ENCODE measurements at places on chromosomes 4 and X.

DNA sequence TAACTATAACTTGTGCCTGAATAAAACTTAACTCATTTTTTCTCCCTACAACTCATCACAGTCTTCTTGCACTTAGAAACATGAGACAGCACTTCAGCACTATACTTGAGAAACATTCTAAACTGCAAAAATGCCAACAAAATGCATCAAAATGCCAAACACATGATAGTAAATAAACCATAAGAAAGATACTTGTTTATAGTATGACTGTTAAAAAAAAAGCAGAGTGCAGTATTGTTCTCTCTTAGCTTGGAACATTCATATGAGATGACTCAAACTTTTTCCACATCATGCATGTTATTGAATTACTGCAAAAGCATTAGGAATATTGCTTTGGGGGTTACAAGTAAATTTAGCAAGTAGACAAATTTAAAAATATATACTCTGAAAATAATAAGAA is 135.7 kb upstream of the ANXA10 start:
- DNase-seq = no peak

GRCh38 chr4:98625920-98626319 is 32.5 kb downstream of the TSPAN5 start:
- DNase-seq = no peak

GRCh38 chr4:130192787-130193186 is 1096.8 kb downstream of the C4orf33 start:
- no peak for DNase-seq

DNA sequence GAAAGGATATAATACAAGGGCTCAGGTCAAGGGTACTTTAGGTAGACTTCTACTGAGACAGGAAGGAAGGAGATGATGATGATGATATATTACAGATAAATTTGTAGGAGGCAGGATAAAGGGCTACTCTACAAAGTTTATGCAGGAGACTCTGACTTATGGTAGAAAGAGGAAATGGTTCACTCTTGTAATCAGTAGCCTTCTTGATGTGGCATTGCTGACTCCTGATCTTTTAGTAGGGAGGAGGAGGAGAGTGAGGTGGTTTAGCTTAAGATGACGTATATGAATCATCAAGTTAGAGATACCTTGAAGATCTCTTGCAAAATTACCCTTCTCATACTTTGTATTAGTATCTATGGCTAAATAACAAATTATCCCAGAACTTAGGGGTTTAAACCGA is 4.7 kb downstream of the BLTP1 start:
- DNase-seq = no peak

DNA sequence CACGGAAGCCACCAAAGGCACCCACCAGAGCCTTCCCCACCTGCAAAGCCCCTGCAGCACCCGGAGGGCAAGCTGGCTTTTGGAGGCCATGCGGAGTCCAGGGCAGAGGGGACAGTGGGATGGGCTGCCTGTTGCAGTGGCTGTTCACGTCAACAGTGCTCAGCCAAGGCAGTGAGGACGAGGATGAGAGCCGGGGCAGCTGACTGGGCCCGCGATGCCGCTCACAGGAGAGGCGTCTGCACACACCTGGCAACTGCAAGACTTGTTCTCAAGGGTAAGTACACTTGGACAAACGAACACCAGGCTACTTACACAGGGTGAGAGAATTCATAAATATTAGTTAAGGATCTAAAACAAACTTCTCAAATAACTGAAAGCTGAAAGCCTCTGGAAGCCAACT is 19.6 kb downstream of the FGFR3 start:
- no peak for DNase-seq

GRCh38 chr4:17535906-17536305 is 20.9 kb downstream of the CLRN2 start:
- no peak for DNase-seq

GRCh38 chrX:37958525-37959211 is 47.7 kb upstream of the SYTL5 start:
- no peak for DNase-seq

GRCh38 chr4:110898290-110898689 is 275.4 kb upstream of the PITX2 start:
- no peak for DNase-seq

- no peak for DNase-seq
These were observed 17.4 kb downstream of the GSPT2 start for GRCh38 chrX:51760657-51761056.

DNA sequence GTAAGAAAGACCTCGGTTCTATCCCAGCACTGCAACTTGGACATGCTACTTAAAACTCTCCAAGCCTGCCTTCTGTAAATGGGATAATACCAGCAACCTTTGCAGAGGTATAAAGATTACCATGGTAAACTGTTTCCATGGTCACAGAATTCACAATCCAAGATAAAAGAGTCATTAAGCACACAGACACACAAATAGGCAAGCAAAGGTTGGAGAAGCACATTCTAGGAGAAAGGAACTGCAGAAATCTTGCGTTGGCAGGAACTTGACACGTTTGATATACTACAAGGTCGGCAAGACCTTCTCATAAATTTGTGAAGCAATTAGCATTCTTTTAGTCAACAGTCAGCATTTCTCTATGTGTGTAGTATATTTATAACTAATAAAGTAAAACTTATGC is 12.3 kb upstream of the CHRNA9 start:
- no peak for DNase-seq

DNA sequence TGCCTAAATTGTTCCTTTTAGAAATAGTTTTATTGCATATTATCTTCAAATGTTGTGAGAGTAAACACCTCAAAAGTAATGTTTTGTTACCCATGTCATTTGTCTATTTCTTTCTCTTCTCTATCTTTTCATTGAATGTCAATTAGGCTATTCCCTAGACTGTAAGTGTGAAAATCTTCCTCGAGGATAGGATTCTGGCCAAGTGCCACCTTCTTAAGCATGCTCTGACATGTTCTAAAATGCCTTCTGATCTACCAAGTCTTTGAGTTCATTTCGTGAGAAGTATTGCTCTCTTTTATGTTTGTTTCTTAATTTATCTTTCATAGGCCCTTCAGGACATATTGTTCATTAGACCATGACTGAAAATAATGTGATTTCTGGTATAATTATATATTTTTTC is 44.1 kb upstream of the TLL1 start:
- no peak for DNase-seq

GRCh38 chr4:168541266-168541953 is 44.6 kb downstream of the PALLD start:
- DNase-seq = no peak

DNA sequence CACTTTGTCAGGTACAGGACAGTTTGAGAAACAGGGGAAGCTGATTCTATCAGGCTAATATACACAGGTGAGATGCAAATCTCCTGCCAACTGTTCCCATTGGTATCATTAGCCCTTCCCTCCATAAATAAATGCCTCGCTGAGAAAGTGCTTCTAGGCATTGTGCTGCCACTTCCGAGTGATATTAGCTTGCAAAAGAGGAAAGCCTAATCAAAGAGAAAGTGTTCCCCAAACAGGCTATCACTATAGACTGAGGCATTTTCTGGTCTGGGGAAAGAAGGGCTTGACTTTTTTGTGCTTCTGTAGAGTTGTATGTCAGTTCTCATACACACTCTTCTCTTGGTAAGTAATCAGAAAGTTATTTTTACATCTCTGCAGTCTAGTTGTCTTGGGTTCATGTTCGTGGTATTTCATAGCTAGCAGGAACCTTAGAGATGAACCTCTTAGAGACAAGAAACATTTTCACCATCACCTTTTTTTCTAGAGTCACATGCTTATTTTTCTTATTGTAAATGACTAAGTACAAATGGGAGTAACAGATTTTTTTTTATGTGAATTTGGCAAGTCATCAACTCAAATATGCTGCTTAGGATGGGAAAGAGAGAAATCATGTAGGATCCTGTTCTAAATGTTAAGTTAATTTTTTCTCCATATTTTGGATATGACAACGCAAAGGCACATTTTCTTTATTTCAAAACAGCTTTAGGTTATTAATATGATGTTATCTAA is 1009.8 kb downstream of the ADGRL3 start:
- no peak for DNase-seq

DNA sequence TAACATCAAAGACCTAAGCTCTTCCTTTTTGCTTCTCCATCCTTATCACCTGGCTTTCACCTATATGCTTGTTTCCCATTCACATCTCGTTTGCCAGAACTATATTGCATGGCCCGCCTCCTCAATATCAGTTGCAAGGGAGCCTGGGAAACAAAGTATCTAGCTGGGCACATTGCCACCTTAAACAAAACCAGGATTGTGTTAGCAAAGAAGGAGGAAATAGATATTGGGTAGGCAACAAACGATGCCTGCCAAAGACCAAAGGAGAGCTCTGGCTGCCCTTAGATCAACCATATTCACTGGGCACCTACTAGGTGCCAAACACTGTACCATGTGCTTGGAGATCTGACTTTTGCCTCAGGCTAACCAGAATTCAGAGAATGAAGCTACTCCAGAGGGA is 107.5 kb downstream of the GRIA3 start:
- DNase-seq = no peak

- DNase-seq = peak; percentile 4
These were observed 263.2 kb upstream of the ITM2A start for GRCh38 chrX:79630033-79631009.

- DNase-seq = no peak
These were observed 395.9 kb upstream of the HS3ST1 start for GRCh38 chr4:11824566-11824965.

DNA sequence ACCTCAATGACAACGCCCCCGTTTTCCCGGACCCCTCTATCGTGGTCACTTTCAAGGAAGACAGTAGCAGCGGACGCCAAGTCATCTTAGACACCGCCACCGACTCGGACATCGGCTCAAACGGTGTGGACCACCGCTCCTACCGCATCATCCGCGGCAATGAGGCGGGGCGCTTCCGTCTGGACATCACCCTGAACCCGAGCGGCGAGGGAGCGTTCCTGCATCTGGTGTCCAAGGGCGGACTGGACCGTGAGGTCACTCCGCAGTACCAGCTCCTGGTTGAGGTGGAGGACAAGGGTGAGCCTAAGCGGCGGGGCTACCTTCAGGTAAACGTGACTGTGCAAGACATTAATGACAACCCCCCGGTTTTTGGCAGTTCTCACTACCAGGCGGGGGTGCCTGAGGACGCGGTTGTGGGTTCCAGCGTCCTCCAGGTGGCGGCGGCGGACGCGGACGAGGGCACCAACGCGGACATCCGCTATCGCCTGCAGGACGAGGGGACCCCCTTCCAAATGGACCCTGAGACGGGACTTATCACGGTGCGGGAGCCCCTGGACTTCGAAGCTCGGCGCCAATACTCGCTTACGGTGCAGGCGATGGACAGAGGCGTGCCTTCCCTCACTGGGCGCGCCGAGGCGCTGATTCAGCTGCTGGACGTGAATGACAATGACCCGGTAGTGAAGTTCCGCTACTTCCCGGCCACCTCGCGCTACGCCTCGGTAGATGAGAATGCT is 2.2 kb downstream of the FAT4 start:
- DNase-seq = no peak

DNA sequence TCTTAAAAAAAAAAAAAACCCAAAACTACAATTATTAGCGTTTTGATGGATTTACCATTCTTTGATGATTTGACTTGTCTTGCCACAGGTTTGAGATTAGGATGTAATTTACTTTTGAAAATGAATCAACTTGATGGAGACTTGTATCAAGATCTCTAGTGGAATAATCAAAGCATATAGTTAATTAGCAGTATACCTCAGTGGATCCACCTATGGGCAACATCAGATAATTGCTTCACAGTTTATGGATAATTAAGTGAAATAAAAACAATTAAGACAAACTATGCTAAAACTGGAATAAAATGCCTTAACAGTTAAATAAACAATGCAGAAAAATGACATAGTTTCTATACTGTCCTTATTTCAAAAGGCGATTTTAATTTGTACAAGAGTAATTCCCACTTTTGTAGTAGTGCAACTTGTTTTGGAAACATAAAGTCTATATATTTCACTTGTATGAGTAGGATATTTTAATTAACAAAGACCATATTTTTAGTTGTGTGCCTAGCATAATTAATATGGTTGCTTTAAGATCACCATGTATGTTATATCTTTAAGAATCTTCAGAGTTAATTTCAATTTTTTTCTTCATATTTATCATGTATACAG is 4.2 kb downstream of the CPEB2 start:
- no peak for DNase-seq

DNA sequence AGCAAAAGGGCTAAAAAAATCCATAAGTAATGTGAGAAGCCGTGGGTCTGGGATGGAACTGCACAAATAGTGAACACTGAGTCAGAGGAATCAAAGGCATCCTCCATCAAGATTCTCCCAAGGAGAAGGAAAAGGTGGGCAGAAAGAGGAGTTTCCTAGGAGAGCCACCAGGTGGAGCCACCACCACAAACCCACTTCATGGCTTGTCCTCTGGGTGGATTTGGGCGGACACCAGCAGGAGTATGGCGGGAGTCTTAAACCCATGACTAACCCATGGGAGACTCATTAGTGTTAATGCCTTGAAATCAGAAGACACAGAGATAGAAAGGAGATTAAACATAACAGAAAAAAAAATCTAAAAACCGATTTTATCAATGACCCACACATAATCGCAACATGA is 147.7 kb downstream of the SH3KBP1 start:
- peak; percentile 52 for DNase-seq

- no peak for DNase-seq
These were observed 162.2 kb downstream of the DCHS2 start for GRCh38 chr4:154329268-154329868.

GRCh38 chr4:72468904-72469502 is 100.0 kb downstream of the ADAMTS3 start:
- DNase-seq = no peak

DNA sequence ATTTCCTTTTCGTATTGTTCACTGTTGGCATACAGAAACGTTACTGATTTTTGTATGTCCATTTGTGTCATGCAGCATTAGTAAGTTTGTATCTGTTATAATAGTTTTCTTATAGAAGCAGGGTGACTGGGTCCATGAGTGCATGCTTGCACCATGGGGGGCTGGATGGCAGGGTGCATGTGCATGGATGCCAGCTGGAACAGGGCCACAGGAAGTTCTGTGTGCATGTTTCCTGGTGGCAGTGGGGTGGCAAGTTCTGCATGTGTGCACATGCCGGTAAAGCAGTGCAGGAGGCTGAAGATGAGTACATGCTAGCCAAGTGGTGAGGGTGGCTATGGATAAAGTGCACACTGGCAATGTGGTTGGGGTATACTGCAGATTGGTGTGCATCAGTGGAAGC is 468.0 kb upstream of the KLHL4 start:
- DNase-seq = no peak

Data from DND-41 (cell line).